ENCODE measurements at places on chromosomes 1 and 21.

- no peak for DNase-seq
Measured at GRCh38 chr21:43352568-43353281, 74.2 kb downstream of the SIK1 start.

DNA sequence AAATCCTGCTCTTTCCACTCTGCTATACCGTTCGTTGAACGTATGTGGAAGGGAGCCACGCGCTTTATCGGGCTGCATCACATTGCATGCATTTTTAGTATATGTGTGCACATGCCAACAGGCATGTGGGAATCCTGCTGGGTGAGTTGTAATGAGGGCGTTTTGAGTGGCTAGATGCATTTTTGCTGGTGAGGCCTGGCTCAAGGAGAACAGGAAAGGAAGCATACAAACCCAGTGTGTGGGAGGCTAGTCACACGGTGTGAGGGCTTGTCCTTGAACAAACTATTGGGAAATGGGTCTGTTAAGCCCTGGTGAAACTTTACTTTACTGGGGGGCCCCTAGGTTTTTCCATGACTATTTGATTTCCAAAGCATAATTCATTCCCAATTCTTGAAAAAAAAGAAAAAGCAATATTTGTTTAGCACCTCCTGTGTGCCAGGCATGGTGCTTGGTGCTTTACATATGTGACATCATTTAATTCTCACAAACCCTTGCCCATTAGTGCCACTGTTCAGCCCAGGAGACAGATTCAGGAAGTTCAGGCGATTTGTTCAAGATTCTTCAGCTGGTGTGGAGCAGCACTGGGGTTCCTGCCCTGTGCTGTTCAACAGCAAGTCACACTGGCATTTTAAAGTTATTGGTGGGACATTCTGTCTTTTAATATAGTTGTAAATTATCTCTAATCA is 25.6 kb upstream of the JUN start:
- DNase-seq = no peak

- peak; percentile 16 for DNase-seq
Measured at GRCh38 chr1:55055084-55055882, 15.9 kb downstream of the PCSK9 start.

DNA sequence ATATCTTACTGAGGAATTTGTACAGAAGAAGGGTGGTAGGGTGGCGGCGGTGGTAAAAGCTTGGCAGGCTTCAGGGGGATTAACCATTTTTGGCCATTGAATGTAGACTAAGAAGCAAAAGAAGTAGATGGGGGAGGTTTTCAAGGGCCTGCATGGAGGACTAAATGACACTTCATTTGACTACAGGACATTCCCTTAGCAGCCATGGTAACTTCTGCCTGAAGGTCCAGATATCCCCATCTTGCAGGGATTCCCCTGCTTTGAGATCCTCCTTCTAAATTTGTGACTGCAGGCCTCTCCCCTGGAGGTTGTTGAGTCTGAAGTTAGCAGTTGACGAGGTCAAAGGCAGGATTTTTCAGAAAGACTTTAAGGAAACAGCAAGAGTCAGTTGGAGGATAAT is 4.8 kb downstream of the VASH2 start:
- no peak for DNase-seq

DNA sequence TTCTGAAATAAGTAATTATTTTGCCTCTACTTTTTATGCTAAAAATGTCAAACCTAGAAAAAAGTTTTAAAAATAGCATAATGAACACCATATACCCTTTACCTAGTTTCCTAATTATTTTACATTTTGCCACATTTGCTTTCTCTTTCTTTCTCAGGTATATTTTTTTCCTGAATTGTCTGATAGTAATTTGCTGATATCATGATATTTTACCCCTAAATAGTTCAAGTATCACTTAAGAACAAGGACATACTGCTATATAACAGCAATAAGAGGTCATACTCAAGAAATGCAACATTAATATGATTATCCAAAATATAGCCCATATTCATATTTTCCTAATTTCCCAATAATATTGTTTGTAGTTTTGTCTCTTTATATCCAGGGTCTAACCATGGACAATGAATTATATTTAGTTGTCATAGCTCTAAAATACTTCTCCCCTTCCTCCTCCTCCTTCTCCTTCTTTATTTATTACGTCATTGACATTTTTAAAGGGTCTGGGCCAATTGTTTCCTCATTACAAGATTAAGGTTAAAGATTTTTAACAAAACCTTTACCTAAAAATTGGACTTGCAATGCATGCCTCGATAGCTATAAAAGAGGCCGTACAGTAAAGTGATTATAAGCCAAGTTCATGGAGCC is 20.3 kb upstream of the SMYD2 start:
- no peak for DNase-seq

DNA sequence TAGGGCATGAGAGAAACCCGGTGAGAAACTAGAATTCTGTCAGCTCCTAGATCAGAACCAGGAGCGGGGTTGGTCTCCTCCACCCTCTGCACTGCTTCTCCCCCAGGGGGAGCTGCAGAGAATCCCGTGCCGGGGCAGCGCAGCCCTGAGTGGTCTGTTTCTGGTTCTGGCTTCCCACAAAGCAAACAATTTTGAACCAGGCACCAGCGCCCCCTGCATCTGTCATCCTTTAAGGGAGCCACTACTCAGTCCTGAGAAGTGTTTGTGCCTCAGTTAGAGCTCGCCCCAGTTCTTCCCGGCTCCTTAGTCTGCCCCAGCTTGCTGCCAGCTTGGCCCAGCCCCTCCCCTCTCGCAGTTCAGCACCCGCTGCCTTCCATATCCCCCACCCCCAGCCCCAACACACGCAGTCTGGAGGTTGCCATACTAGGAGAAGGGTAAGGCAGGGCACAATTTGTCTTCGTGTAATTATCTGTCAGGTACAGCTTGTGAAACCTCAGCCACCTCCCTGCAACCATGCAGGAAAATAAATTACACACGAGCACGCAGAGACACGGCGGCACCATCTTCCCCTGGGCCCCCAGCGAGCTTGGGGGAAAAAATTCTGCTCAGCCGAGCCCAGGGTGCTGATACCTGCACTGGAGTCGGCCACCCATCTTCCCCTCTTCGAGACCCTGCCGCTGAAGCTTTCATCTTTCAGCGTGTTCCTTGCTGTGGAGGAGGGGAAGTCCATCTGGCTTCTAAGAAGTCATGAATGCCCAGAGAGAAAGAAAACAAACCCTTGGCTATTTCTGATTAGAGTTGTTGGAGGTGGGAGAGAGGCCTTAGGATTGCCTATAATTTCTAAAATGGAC is 62.6 kb upstream of the CD1D start:
- peak; percentile 86 for DNase-seq

DNA sequence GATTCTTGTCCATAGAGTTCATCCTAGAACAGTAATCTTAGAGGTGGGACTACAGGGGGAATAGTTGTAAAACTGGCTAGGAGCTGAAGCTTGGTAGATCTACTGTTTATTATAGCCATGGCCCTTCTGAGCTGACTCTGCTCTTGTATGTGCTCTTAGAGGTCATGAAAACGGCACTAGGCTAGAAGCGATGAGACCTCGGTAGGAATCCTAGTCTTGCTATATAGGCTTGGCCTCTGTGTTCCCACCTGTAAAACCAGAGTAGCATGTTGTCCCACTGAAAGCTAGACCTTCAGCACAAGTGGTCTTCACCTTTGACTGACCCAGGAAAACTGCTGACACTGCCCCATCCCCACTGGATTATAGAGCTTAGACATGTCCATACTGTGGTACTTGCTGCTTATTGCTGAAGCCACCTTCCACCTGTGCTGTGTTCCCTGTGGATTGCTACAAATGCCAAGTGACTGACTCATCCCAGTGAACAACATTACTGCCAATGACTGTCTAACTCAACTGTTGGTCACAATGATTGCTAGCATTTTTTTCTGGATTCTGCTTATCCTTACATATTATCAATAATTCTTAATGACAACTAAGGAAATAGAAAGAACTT is 23.0 kb upstream of the PIGC start:
- no peak for DNase-seq

DNA sequence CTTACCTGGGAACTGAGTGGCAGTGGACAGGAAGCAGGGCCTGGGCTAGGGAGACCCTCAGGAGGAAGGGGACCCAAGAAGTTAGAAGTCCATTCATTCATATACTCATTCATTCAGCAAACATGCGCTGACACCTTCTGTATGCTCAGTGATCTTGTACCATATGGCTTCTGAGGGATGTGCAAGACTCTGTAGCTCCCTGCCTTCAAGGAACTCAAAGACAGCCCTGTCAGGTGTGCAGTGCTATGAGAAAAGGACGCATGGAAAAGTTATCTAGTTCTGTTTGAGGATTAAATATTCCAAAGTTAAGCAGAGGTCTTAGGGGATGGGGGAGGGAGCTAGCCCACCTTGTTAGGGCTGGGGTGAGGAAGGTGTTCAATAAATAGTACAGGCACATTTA is 12.5 kb downstream of the DMAP1 start:
- DNase-seq = no peak

- no peak for DNase-seq
Measured at GRCh38 chr1:17757426-17757825, 2.3 kb downstream of the ACTL8 start.

DNA sequence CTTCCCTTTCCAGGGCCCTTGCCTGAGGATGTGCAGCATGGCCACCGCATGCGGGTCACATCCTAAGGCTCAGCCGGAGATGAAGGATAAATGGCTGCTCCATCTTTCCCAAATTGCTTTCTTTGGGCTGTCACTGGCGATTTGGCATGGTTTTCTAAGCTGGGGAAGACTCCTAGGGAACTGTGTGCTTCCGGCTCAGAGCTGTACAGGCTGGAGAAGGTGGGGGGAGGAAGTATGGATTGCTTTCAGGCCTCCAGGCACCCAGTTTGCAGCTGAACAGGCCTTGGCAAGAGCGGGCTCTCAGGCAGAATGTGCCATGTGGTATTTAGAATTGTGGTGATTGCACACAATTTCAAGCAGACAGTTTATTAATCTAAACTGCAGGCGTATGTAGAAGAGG is 48.9 kb downstream of the TMEM53 start:
- DNase-seq = no peak

DNA sequence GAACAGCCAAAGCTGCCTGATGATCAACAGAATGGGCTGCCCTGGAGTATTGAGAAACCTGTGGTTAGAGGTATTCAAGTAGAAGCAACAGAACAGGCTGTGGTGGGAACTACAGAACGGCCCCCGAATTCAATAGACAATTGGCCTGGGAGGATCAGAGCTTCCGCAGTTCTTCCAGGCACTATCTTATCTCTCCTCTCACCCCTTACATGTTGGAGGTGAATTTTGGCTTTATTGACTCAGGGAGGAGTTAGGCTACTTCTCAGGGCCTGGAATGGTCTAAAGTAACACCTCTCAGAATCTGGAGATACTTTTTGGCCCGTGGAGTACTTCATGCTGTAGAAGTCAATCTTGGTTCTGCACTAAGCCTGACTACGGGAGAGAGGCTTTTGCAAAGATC is 253.0 kb downstream of the PRDM2 start:
- no peak for DNase-seq

DNA sequence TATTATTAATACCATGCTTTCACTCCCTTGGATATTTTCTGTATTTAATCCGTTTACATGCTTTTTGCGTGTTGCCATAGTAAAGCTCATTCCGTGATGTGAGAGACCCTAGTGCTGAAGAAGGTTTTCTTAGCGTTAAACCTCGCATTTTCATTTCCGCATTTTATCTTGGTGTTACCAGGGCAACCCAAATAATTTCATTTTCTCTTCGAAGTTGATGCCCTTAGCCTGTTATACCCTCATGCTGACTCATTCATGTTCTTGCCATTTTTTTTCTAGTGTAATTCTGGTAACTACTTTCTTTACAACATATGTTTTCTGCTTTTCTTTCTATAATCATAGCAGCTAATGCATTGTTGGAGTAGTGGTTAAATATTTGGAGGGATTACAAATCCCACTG is 37.2 kb downstream of the LRRC8C start:
- DNase-seq = no peak

DNA sequence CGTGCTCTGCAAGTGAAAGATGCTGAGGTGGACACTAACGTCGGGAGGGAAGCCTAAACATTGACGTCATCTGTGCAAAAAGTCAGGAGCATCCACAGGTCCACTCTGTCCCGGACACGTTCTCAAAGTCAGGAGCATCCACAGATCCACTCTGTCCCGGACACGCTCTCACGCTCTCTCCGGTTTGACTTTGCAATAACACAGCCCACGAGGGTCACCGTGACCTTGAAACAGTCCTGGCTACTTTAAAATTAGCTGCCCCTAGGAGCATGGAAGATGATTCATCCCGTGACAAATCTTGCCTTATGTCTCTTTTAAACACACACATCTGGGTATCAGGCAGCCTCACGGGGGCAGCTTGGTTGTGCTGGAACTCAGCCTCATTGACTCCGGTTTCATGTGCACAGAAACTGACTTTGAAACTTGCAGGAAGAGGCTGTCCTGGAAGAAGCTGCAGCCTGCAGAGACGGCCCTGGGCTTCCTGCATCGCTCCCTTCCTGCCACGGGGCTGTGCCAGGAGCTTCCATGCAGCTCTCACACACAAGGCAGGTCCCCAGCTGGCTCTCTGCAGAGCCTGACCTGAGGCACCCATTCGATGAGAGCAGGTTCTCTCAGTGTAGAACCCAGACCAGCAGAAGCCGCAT is 18.1 kb upstream of the COL18A1 start:
- DNase-seq = peak; percentile 53

DNA sequence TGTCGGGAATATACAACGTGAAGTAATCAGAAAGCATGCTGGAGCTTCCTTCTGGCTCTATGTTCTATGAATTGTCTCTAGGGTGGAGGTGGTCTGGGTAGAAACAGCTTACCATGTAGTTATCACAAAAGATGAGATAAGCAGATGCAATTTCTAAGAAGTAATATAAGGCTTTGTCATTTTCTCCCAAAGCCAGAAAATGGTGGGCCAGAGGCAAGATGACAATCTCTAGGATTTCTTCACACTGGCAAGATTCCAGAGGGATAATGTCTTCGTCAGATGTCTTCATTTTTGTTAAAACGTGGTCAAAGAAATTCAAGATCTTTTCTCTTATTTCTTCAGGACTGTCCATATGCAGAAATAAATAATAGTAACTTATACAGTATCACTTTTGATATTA is 77.7 kb downstream of the ADCY10 start:
- no peak for DNase-seq

DNA sequence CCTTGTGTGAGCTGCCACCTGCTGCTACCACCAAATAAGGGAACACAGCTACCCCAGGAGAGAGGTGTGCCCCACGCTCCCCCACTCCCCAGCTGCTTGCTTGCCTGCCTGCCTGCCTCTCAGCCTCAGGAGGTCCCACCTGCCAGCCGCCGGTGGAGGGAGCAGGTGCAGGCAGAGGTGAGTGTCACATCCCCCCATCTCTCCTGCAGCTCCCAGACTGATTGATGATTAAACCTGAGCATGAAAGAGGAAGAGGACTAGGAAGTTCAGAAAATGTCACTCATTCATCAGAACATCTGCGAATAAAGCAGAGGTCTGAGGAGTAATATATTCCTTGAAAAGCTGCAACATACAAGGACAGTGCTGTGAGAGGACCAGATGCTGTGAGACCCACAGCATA is 58.6 kb upstream of the HIVEP3 start:
- no peak for DNase-seq

- peak; percentile 39 for DNase-seq
Measured at GRCh38 chr21:41283211-41283818, 33.3 kb upstream of the FAM3B start.

GRCh38 chr1:101653482-101653946 is 343.2 kb downstream of the OLFM3 start:
- peak; percentile 84 for DNase-seq

GRCh38 chr1:175197531-175197930 is 5.0 kb upstream of the KIAA0040 start:
- DNase-seq = no peak
